Activated CD4-positive, alpha-beta T cell treated with anti-CD3 and anti-CD28 coated beads, Interleukin-2, amount 10 ng/mL, durations not matched to agents 24 days and 14 days (primary cell): ENCODE measurements at places on chromosomes 6 and 20.

DNA sequence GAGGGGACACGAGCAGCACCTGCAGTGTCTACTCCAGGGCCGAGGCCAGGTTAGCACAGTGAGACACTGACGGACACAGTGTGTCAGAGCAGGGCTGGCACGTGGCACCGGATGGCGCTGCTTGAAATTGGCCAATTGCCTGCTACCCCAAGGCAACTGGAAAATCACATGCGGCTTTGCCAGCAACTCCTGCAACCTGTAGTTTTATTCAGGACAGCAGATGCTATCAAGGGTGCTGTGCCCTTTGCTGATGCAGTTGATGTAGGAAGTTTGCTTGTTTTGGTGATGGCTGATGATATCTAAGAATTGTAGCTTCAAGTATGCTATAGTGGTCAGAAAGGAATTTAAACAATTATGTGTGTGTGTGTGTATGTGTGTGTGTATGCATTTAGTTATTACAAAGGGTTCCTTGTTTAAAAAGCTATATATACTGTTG, 25.9 kb downstream of the RIN2 start:
- no peak for DNase-seq

GRCh38 chr20:52476074-52476750, 284.6 kb upstream of the ZFP64 start:
- no peak for DNase-seq

DNA sequence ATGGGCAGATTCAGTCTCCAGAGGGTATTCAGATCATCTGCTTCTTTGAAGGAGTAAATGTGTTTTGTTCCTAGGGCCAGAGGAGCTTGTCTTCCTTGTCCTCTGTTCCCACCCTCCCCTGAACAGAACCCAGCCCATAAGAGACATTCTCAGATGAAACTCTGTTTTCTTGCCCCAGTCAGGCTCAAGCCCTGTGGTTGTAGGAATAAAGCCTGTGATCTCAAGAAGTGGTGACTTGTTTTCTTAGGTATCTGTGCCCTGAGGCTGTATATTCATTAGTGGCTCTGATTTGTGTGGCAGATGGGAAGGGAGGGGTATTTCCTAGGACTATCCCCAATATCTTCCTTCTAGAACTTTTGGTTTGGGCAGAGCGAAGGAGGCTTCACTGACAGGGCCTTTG, 27.9 kb downstream of the GSS start:
- no peak for DNase-seq

GRCh38 chr20:39849664-39850063, 839.4 kb downstream of the MAFB start:
- no peak for DNase-seq

GRCh38 chr6:133062077-133062476, 179.1 kb upstream of the EYA4 start:
- no peak for DNase-seq

DNA sequence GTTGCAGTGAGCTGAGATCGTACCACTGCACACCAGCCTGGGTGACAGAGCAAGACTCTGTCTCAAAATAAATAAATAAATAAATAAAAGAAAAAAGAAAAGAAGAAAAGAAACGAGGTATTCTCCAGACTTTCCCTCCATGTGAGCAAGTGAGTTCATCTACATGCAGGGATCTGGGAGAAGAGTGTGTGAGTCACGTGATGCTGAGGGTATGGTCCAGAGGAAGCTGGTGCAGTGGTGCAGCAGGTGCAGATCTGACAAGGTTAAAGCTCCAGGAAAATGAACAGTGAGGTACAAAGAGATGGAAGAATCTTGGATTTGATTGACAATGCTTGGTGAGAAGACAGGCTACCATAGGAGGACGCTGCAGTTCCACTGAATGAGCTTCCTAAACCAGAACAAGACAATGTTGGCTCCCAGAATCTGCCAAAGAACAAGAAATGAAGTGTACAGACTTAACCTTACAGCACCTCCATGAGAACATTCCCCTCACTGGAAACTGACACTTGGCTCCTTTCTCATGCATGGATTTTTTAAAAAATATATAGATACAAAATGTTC, 79.5 kb upstream of the BTBD3 start:
- DNase-seq: no peak

DNA sequence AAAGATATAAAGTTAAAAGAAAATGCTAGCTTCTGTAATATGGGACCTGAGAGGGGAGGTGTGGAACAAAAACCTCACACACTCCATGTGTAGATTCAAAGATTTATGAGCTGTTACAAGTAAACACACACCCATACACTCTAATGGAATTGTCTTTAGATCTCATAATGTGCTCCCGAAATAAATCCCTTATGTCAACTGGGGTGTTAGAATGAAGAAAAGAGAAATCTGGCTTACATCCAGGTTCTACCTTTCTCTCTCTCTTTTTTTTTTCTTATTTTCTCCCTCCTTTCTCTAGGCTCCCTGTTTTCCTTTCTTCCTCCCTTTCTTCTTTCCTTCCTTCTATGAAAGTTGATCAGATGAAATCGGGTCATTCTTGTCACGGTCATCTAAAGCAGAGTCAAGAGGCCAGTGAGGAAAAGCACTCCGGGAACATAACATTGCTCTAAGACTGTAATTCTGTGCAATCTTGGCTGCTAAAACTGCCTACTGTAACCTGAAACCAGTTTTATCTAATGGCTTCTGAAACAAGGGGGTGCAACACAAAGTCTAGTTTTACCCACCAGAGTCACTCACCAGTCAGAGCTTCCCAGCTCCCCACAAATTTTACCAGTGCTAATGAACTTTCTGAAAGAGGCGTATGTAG, 68.3 kb upstream of the BTBD3 start:
- DNase-seq: no peak

DNA sequence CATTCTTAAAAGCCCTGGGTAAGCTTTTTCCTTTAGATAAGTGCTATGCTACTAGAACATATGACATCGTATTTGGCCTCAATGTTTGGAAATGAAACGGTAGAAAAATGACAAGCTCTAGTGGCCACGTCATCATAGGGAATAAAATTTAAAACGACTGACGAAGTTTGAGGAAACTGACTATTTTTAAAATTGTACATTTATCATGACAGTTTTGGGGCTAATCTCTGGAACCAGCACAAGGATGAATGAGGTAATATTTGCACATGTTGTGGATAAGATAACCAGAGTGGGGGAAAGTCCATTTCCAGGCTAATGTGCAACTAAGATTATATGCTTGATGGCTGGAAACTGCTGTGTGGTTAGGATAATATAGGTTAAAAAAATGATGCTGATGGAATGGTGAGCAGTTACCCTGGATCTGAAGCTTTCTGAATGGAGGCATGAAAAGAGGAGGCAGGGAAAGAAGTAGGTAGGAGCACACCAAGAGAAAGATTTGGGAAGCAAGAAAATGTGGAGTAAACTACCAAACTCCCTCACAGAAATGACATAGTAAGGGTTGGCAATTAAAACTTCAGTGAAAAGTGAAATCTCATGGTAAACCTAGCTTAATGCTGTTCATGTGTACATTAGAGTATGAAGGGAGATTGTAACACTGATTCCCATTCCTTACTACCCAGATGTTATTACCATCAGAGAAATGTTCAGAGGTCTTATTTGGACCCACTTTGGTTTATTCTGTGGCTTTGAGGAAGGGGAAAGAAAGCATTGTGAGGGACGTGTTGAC, 42.7 kb upstream of the CEP162 start:
- no peak for DNase-seq

DNA sequence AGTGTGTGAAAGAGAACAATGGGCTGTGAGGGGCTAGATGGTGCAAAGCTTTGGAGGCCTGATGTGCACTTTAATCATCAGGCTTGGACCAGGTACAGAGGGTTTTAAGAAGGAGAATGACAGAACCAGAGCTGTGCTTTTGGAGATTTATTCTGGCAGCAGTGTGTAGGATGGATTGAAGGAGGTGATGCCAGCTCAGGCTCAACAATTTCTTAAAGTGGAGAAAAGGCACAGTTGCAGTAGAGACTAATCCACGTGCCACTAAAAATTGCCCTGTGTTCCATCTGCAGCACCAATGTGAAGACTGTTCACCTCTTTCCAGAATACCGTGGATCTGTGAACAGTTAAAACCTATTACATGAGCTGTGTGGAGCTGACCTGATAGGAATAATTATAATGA, 134.7 kb downstream of the FUT9 start:
- DNase-seq: no peak

DNA sequence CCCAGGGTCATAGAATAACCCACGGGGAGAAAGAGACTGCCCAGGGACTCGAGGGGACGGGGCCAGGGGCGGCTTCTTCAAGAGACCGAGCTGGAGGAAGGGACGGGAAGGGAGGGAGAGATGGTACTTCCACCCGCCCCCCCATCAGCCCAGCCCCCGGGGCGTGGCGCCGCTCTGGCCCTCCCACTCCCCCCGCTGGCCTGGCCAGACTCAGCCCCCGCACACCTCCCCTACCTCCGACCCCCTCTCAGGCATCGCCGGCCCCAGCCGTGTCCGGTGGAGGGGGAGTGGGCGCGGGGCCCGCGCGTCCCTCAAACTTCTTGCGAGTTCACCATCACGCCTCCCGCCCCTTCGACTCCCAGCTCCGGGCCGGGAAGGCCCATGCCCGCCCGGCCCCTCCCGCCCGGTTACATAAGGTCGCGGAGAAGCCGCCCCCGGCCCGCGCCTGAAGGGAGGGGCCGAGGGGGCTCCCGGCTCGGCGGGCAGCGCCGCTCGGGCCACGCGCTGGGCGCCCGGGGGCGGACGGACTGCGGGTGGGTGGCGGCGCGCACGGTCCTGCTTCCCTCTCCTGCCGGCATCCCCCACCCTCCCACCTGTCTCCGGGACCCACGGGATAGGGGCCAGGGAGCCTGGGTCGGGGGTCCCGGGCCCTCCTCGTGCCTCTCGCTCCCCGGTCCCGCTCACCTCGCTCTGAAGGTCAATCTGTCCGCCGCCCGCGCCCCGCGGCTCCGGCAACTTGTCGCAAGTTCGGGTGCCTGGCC, 562 bp downstream of the TFEB start:
- DNase-seq: peak; percentile 92

GRCh38 chr6:314377-314776, 22.1 kb downstream of the DUSP22 start:
- no peak for DNase-seq

DNA sequence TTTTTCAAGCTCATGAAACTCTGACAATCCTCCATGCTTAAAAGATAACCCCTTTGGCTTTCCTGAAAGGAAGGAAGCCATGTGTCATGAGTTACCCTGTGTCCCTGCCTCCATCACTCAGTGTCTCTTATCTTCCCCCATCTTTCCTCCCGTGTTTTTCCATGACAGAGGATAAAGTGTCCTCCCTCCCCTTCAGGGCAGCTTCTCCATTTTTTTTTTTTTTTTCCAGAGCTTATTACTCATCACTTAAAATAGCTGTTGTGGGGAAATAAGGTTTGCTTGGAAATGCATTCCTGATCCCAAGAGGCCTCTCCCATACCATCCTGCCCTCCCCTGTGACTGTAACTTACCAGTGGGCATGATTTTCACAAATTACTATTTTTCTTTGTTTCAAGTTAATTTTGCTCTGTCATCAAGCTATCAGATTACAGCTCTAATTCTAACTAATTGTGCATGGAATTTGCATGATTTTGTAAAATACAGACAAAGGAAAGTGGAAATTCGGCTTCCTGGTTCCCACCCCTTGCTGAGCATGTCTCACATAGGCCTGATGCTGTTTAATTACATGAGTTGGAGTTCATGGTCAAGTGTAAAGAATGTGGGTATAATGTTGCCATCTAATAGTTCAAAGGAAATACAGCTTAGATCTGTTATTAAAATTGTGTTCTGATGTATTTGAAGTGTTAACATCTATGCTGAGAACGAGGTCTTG, 614.5 kb upstream of the FLRT3 start:
- DNase-seq: no peak

DNA sequence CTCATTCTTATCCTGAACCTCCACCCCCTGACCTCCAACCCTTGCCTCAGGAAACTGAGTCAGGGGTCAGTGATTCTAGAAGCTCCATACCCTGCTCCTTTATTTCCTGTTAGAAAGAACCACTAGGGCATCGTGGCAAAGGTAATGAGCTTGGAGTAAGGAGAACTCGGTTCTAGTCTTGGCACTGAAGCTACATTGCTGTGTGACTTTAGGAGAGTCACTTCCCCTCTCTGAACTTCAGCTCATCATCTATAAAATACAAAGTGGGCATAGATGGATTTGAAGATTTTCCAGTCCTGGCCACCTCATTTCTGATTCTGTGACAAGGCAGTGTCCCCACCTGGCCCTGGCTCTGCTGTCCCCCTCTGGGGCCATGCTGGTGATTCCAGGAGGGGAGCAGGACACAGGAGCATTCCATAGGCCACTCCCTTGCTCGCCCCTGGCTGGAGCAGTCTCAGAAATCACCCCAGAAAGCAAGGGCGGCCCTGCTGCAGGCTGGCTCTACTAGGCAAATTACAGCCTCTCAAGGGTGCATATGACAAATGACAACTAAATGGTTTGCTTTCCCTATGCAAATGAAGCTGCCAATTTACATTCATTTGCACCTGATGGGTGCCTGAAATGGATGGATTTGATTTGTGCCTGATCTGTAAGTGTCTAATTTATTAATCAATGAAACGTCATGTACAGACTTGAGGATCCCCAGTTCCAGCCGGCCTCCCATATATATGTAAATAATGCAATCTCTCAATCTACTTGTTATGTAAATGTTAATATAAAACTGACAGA, 62.2 kb downstream of the LRFN2 start:
- no peak for DNase-seq

- DNase-seq: no peak
These were observed 234.7 kb downstream of the BTBD9 start for GRCh38 chr6:38404900-38405556.

DNA sequence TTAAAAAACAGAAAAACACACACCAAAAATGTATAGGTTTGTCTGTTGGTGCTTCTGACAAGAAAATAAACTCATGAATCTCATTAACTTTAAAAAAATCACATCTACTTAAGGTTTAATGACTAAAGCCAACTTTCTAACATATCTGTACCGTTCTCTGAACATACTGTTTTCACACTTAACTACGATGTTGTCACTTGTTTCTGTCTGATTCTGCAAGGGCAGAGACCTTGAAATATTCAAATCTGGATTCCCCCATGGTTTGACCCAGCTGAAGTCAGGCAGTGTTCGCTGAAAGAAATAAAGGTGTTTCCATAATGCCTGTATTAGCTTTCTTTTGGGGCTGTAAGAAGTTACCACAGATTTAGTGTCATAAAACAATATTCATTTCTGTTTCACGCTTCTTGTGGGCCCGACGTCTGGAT, 2.7 kb upstream of the ASXL1 start:
- DNase-seq: no peak

- DNase-seq: no peak
These were observed 4.5 kb upstream of the SAMHD1 start for GRCh38 chr20:36956016-36956415.
